Left kidney (tissue), 8 donors: ENCODE measurements at places on chromosomes 4 and X. TPM values are rescaled to one million over a fixed set of nuclear protein-coding genes. Genes with fewer than 3 reads are reported as not detected.

DNA sequence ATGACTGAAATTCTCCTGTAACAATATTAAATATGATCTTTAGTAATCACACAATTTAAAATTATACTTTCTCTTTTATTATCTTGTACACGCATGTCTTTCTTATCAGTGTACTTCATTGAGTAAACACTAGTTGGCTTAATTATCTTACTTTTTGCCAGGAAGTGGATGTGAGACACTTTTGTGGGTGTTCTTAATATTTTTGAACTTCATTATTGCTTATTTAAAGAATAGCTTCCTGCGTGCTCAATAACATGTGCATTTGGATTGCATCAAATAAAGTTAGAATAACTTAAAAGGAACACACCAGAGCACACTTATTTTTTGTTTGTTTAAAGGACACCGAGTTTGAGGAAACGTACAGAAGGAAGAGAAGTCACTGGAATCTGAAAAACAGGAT, 128.5 kb upstream of the VEGFC start:
- no peak for DNase-seq

GRCh38 chr4:167544391-167544790, 310.1 kb upstream of the SPOCK3 start:
- no peak for DNase-seq

DNA sequence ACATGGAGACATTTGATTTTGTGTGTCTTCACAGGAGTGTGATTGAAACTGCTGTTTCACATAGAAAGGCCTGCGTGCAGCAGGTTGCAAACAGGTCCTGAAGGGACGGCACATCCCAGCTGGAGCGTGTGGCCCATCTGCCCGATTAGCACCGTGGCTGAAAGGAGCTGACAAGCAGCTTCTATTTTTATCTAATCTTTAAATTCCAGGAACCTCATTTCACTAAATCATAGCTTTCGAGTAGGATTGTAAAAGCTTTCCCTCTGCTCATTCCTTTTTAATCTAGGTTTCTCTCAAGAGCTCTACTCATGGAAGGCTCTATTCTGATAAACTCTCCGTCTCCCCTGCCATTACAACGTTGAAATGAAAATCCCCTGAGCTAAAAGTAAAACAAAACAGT, 106.8 kb downstream of the FSTL5 start:
- no peak for DNase-seq

Gene LAMP2
- polyA plus RNA-seq, result 167 TPM

Gene OFD1
- 62.9 TPM for polyA plus RNA-seq

Gene MAGEC2
- not detected for polyA plus RNA-seq
